Stimulated activated CD8-positive, alpha-beta memory T cell treated with anti-CD3 and anti-CD28 coated beads, Interleukin-15, amount 100 ng/mL, for 24 hours (primary cell): ENCODE measurements at places on chromosomes 2 and 18.

GRCh38 chr2:26805241-26805676, 19.4 kb downstream of the CENPA start:
- DNase-seq, result no peak

GRCh38 chr2:159712929-159713420, 669 bp downstream of the MARCHF7 start:
- DNase-seq, result no peak

GRCh38 chr2:122100346-122100745, 344.9 kb downstream of the TSN start:
- DNase-seq, result no peak

- no peak for DNase-seq
Observed at GRCh38 chr2:170092436-170093060, 85.4 kb upstream of the MYO3B start.

DNA sequence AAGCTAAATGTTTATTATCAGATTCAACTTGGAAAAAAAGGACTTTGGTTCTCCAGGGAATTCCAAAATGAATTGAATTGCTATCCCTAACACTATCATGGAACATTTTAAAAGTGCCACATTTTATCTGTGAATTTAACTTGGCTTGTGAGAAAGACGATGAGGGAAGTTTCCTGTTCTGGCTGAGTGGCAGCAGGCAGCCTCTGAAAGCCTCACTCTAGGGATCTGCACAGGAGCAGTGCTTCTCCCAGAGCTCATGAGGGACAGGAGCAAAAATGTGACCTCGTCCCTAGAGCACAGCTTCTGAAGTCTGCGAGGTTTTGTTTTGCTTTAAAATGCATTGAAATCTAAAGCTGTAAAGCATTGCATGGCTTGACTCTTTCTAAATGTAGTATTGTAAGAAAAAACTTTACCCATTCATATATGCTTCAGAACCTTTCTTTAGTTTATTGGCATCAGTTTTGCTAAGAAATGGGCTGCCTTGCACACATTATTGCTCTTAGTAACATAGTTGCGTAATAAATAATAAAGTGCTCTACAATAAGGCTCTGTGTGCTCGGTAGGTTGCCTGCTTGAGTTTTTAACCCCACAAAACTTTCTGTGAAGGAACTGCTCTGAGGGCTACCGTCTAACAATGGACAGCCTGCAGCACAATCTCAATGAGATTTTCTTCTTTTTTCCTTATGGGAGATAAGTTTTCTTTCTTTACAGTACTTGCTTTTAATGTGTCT, 136.2 kb upstream of the CDCA7 start:
- DNase-seq, result no peak

DNA sequence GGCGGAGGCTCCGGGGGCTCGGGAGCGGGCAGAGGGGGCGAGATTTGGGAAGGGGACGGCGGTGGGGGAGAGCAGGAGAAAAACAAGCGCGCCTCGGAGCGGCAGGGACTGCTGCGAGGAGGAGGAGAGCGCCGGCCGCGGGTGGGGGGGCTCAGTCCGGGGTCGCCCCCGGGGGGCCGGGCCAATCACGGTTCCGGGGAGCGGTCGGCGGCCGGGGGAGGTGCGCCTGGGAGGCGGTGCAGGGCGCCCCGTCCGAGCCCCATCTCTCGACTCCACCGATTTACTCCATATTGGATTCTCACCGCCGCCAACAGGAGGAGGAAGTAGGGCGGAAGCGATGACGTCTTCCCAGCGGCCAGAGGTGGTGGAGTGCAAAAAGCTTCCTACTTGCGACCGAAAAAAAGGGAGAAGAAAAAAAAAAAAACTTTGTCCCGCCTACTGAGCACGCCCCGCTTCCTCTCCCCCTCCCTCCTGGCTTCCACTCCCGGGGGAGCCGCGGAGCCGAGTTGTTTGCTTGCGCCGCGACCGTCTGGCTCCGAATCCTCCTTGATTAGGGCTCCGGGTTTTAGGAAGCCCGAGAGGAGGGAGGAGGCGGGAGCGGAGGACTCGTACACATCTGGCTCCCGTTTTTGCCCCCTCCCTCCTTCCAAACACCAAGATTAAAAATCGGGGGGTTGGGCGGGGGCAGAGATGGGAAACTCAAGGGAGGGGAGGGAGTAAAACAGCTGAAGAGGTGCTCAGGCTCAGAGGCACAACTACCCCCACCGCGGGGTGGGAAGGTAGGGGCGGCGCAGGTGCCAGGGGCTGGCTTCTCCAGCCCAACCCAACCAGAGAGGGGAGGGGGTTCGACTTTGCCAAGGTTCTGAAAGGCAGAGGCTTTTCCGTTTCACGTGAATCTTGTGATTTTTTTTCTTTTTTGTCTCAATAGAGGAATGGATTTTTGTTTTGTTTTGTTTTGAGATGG, at the start of gene SPRED2:
SPRED2 (minus strand) TSS at position 373 of the 964 bp plus-strand sequence. CDS start 612 bp downstream, outside the sequence.
- DNase-seq, result peak; percentile 34

DNA sequence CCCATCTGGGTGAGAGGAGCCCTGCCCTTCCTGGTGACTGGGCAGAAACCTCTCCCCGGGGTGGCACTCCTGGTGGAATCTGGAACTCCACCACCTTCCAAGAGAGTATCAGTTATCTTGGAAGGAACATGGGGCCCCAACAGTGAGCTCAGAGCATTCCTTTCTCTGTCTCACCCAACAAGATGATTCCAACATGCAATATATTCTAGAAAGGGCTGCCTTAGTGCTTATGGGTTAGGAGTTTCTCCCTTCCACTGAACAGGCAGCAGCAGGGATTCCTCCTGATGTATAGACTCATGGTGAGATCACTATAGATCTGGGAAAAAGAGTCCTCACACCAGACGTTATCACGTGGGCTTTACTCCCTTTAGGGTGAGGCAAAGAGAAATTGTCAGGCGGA, 147.1 kb downstream of the COL4A4 start:
- DNase-seq, result no peak

DNA sequence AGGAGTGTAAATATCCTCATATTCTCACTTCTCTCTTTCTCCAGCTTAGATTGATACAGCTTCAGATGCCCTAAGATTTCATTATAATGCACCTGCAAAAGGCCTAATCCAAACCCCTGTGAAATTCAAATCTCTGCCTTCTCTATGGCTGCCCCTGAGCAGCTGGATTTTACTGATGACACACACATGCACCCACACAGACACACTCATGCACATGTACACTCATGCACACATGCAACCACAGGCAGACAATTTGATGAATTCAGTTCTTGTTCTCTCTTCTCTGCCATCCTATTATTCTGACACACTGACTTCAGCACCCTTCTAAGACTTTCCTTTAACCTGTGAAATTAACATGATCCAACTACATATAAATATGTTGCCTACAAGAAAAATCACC, 563.2 kb downstream of the RNF144A start:
- DNase-seq, result no peak

DNA sequence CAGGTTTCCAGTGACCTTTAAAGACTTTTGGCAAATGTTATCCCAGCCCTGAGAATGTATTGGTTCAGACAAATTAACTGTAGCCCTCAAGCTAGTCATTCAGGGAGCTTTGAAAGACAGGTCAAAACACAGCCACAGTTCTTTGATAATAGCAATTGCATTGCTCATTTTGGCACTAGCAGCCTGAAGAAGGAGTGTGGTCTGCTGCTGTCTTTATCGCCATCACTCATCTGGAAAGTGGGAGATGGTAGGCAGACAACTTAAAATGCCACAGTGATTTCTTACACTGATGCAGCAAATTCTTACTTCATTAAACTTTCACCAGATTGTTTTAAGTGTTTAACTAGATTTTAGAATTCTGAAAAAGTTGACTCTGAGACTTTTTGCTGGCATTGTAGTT, 47.2 kb downstream of the DOK6 start:
- DNase-seq, result no peak

- no peak for DNase-seq
Observed at GRCh38 chr2:239441261-239442078, 40.6 kb upstream of the HDAC4 start.

DNA sequence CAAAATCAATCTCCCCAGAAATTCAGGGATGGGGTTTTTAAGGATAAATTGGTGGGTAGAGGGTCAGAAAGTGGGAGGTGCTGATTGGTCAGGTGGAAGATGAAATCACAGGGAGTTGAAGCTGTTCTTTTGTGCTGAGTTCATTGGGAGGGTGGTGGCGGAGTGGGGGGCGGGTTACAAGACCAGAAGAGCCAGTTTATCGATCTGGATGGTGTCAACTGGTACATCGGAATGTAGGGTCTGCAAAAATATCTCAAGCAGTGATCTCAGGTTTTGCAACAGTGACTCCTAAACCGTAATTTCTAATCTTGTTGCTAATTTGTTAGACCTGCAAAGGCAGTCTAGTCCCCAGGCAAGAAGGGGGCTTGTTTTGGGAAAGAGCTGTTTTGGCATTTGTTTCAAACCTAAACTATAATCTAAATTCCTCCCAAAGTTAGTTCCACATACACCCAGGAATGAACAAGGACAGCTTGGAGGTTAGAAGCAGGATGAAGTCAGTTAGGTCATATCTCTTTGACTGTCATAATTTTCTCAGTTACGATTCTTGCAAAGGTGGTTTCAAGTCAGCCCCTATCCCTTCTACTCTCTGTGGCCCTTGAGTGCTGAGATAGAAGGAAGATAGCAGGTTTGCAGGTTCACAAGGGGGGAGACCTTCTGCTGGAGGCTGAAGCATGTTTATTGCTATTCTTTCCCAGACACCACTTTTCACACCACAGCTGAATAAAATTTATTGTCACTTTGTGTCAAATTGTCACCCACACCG, 12.3 kb upstream of the CXXC1 start:
- no peak for DNase-seq

- no peak for DNase-seq
Observed at GRCh38 chr2:7706791-7707190, 789.6 kb downstream of the RNF144A start.

DNA sequence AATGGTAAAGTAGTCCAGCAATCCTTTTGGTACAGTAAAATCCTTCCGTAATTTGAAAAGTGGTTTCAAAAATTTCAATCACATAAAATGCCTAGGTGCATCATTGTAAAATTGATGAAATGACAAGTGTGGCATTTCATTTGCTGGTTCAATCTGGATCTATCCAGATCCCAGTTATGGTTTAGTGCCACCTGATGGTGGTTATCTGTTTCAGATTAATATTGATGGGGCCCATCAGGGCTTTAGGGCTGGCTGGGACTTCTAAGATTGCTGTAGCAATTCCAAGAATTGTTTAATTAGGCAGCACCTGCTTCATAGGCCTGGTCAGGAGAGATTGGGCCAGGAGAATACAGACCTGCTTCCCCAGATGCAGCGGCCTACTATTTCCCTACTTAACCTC, 55.5 kb upstream of the PIK3C3 start:
- DNase-seq, result no peak

- DNase-seq, result no peak
Observed at GRCh38 chr2:23600346-23600745, 215.4 kb downstream of the KLHL29 start.

DNA sequence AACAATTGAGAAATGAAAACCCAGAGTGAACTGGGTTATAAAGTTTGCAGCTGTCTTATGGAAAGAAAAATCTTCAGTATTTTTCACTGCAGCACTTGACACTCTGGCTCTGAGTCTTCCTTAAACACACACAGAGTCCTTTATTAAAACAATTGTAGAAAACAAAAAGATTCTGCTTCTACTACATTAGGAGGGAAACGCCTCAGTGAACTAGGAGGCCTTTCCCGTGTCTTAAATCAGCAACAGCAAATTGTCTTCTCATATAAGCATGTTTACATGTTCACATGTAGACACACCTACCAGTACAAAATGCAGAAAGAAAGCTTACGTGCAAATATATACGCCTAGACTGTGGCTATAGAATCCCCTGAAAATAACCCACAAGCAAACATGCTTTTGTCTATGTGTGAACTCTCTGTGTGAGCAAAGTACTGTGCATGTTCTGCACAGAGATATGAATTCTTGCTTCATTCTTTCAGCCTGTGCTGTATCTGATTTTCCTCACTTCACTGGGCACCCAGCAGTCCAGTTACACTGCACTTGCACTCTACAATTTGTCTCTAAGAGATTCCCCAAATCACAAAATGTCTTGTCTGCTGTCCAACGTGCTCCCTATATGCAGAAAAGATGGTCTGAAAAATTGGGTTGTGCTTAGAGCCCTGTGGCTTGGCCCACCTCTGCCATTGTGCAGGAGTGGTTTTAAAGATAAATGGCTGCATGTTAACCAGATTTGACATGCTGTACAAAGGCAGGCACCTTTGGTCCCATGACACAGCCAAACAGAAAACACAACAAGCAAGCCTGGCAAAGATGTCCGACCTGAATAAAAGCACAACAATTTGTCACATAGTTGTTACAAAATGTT, 24.5 kb downstream of the ZEB2 start:
- no peak for DNase-seq

DNA sequence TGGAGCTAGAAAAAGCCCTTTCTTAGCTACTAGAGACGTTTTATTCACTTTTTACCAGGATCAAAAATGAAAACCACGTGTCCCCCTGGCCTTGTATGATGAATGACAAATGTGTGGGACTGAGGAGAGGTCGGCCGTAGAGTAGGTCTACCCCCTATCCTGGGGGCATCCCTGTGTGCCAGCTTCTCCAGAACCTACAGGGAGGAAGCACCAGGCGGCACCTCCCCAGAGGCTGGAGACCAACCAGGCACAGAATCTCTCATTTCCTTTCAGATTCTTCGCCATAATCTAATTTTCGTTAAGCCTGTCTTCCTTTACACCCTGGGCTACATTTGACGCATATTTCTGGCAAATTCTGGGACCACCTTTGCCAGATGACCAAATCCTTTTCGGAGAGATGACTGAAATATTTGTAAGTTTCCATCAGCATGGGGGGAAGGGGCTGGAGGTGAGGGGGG, 15.9 kb downstream of the TWIST2 start:
- DNase-seq, result no peak

- no peak for DNase-seq
Observed at GRCh38 chr2:158187908-158188307, 86.2 kb downstream of the UPP2 start.
